ENCODE measurements at places on chromosomes 6 and 20. TPM values are rescaled to one million over a fixed set of nuclear protein-coding genes. Genes with fewer than 3 reads are reported as not detected.

The TINAG gene
- total RNA-seq, result not detected

The FILIP1 gene
- total RNA-seq, result 5.1 TPM

DNA sequence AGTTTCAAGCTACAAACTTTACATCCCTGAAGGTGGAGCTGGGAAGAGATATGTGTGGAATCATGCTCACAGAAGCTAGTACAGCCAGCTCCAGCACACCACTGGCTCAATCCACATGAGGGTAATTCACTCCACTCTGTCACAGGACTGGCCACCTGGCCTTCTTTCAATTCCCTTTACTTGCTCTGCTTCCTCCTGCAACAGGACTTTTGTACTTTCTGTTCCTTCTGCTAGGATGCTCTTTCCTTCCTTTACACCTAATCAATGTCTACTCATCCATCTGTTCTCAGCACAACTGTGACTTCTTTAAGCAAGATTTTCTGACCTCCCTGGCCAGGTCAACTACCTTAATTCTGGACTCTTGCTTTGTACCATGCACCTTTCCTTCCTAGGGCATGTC is 39.4 kb upstream of the MYB start:
- ATAC-seq, result no peak

DNA sequence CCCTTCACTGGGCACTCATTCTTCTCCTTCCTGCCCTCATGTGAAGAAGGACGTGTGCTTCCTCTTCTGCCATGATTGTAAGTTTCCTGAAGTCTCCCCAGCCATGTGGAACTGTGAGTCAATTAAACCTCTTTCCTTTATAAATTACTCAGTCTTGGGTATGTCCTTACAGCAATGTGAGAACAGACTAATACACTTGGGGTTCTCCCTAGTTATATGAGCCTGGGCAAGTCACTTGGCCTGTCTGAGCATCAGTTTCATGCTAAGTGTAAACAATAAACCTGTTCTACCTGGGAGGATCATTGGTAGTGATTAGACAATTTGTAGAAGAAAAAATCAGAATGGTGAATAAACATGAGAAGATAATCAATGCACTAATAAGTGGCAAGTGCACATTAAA is 162.2 kb upstream of the ARG1 start:
- ATAC-seq, result no peak

The SLC22A16 gene
- 1.2 TPM for total RNA-seq

- ATAC-seq, result peak; percentile 83
These were observed 13.9 kb upstream of the CD93 start for GRCh38 chr20:23099791-23100719.

DNA sequence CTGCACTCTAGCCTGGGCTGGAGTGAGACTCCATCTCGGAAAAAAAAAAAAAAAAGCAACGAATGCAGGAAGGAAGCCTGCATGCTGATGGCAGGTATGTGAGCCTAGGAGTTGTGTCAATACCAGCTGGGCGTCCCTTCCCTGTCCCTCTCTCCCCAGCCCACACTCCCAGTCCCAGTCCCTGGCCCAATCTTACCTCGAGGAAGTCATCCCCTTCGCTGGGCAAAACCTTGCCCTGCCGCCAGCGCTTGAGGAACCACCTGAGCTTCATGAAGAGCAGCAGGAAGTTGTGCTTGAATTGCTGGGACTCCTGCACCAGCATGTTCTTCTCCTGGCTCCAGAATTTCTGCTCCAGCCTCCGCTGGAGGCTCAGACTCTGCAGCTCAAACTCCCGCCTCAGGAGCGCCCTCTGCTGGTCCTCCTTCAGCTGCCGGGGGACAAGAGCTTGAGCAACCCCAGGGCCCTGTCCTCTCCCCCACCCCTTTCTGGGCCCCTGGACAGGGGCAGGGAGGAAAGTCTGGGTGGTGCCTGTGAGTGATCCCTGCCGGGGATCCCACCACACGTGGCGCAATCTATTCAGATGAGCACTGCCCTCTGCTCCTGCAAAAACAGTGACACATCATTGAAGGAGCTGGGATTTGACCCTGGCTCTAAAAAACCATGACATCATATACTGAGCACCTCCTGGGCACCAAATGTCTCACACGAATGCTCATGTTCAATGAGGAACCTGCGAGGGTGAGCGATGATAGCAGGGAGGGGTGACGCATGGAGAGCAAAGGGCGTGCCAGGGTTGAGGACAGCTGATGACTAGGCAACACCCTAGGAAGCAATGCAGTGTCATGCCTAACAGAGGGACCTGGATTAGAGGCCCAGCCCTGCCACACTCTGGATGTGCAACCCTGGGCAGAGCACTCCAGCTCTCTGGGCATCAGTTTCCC is 35.0 kb upstream of the DSN1 start:
- ATAC-seq, result peak; percentile 17

DNA sequence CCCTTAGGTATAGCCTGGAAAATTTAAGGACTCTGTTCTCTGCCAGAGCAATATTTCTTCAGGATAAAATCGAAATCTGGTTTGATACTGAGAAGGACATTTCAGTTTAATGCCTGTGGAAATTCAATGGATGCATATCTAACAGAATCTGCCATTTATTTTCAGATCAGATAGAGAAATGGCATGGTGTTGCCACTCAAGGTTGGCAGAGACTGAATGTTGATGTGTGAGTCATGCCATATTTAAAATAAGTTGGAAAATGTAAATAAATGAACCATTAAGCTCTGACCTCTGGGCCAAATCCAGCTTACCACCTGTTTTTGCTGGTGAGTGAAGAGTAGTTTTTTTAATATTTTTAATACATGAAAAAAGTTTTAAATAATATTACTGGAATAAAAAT is 594.6 kb downstream of the DOK5 start:
- no peak for ATAC-seq

The SLC2A10 gene
- 4.0 TPM for total RNA-seq

DNA sequence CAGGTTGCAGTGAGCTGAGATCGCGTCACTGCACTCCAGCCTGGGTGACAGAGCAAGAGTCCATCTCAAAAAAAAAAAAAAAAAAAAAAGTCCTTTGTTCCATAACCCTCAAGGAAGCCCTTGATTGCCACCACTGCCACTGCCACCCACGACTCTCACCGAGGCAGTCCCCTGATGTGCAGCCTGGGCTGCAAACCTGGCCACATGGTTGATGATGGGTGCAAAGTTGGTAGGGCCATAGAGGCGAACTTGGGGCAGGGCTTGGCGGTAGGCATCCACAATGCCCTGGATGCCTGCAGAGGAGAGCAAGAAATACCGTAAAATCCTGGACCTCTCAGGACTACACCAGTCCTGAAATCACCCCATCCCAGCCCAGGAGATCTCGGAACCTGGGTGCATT is 11.5 kb downstream of the SPAG4 start:
- no peak for ATAC-seq

- no peak for ATAC-seq
These were observed 532 bp upstream of the NKAIN4 start for GRCh38 chr20:63254606-63255384.

The ANGPT4 gene
- 0.29 TPM for total RNA-seq

DNA sequence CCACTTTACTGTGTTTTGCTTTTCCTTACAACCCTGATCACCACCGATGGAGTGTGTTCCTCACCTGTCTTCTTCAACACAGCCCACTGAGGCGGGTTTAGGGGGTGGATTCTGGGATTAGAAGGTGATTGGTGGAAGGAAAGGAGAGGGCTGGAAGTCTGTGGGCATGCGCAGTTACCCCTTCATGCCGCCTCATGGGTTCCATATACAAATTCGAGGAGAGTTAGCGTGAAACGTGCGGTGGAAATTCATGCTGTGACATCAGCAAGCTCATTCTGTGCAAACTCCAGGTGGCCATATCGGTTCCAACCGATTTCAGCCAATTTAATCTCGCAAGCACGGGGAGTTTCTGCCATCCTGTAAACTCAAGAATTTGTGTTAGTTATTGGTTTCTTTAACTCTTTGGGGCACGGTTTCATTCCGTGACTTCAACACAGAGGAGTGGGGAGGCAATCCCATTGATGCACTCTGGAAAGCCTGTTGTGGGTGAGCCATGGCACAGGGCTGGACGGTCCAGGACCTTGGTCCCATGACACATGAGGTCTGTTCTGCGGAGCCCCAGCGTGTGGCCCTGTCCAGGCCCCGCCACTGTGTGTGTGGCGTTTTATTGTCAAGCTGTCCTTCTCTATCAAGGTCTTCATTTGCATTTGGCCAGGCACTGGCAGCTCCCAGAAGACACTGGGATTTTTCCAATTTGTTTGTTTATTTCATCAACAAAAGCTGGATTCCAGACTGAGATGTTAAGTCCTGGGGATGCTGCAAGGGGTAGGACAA is 482.8 kb upstream of the SULF2 start:
- no peak for ATAC-seq

GRCh38 chr20:227439-228105 is 514 bp downstream of the DEFB129 start:
- ATAC-seq, result no peak

DNA sequence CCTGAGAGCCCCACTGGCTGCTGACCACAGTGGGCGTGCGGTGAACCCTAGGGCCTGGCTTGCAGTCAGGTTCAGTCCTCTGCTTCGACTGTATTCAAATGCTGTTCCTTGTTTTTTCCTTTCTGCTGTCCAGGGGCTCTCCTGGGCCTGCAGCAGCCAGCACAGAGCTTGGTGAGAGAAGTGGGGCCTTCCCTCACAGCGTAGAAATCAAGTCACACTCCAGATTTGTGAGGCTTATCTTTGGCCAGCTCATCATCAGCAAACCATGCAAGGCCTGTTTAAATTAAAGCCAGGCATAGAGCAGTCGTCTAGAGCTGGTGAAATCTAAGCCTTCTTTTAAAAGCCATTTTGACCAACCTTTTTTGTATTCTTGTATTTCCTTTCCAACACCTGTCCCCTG is 8.4 kb downstream of the FAM120B start:
- no peak for ATAC-seq

- peak; percentile 22 for ATAC-seq
These were observed 67.3 kb downstream of the PPP1R3G start for GRCh38 chr6:5152460-5152859.

- ATAC-seq, result no peak
These were observed 12.6 kb downstream of the CENPW start for GRCh38 chr6:126352514-126352913.

DNA sequence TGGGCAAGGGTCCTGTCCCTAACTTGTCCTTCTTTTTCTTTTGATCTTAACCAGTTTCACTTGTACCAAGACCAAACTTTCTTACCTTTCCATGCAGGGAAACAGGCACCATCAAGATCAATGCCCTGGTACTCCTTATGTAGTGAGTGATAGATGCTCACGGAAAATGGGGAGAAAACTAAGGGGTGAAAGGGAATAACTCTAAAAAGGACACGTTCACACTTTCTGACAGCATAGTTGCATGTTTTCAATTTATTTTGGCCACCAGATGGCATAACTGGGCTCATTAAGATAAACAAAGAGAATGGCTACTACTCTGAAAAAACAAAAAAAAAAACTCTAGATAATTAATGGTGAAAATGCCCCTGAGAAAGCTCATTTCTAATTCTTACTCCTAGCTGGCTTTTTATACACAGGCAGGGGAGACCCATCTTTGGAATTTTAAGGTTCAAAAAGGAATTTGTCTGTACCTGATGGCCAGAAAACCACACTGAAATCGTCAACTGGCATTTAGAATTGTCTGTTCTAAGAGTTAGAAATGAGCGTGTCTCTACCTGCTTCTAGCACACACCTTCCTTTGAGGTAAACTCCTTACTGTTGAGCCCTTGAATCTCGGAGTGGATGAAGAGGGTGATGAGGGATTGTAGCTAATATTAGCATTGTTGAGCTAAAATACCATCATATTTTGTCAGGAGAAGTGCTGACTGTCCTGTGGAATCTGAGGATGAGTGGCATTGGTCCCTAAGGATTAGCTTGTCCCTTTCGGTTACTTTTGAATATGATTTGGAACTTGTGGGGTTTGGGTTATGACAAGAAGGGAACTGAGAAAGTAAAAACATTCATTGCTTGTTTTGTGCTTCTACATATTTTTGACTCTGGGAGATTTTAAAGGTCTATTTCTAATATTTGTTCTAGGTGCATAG is 62.2 kb upstream of the DDR1 start:
- ATAC-seq, result no peak

DNA sequence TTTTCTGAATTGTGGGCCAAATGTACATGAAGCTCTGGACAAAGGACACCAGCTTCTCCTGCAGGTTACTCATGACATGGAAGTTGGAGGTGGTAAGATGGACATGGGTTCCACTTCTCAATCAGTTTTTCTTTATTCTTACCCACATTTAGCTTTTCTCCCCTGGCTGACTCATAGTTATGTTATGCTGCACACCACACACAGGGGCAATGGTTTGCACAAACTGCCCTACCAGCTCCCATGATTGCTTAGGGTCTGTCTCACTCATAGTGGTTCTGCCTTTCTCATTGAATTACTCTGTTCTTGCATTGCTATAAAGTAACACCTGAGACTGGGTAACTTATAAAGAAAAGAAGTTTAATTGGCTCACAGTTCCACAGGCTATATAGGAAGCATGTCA is 4.5 kb upstream of the CD109 start:
- ATAC-seq, result no peak

The KHDC1L gene
- total RNA-seq, result 0.96 TPM

- ATAC-seq, result no peak
These were observed 41.4 kb downstream of the ZNF831 start for GRCh38 chr20:59205044-59205443.
